ENCODE measurements at places on chromosomes 3 and 15.

- DNase-seq, result peak; percentile 87
These were observed 67.7 kb downstream of the SLC30A4 start for GRCh38 chr15:45454814-45455213.

DNA sequence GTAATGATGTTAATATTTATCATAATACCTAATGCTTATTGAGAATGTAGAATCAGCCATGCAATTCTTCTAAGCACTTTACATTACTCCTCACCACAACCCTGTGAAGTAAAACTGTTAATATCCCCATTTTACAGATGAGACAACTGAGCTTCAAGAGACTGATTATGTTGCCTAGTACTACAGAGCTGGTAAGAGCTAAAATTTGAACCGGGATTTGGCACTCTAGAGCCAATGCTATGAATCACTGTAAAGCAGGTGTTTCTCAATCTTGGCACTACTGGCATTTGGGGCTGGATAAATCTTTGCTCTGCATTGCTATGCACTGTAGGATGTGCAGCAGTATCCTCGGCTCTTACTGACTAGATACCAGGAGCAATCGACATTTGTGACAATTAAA is 367.7 kb downstream of the MAGI1 start:
- DNase-seq, result no peak

DNA sequence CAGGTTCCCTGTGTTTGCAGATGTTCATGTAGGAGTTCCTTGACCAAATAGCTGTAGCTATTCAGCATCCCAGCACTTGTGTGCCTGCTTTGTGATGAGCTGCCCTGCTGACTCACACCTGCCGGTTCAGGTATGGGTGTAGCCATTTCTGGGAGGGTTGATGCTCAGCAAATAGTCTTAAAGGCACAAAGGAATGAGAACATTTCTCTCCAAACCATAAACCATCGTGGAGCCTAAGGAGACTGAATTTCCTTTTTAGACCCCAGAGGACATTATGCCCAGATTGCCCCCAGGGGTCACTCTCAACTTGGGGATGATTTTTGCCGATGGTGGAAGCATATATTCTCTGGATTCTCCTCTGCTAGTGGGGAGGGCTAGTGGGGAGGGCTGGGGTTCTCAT is 80.6 kb downstream of the ADAMTSL3 start:
- no peak for DNase-seq

DNA sequence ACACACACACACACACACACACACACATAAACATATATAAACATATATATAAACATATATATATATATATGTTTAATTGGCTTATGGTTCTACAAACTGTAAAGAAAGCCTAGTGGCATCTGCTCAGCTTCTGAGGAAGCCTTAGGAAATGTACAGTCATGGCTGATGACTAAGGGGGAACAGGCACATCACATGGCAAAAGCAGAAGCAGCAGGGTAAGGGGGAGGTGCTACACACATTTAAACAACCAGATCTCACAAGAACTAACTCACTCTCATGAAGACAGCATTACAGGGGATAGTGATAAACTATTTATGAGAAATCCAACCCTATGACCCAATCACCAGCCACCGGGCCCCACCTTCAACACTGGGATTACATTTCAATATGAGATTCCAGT is 922.9 kb downstream of the SI start:
- no peak for DNase-seq

GRCh38 chr3:183434992-183435391 is 6.6 kb upstream of the MCF2L2 start:
- DNase-seq, result no peak

DNA sequence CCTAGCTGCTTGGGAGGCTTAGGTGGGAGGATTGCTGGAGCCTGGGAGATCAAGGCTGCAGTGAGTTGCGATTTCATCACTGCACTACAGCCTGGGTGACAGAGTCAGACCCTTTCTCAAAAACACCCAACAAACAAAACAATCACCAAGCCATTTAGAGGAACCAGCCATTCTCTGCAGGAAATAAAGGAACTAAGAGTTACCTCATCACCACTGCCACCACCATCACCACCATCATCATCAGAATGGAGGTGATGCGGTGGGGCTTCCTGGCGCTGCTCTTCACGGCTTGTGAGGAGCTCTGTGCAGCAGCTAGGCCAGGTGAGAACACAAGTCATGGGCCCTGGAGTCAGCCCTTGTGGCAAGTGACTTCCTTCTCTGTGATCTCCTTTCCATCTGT is 37.7 kb upstream of the KLHL25 start:
- DNase-seq, result no peak

DNA sequence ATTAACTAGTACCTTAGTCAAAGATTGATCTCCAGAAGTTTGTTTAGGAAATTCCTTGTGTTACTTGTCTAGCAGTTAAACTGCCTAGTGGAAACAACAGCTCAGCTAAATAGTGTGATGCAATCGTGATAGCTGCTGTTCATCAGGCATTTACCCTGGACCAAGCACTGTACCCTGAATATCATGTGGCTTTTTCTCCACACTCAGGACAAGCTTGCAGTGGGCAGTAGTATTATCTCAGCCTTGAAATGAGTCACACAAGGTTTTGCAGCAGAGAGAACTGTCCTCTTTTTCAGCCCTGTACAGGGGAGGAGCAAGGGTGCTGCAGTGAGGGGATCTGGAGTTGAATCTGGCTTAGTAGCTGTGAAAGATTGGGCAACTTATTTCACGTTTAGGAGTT is 208.4 kb downstream of the TP63 start:
- no peak for DNase-seq

DNA sequence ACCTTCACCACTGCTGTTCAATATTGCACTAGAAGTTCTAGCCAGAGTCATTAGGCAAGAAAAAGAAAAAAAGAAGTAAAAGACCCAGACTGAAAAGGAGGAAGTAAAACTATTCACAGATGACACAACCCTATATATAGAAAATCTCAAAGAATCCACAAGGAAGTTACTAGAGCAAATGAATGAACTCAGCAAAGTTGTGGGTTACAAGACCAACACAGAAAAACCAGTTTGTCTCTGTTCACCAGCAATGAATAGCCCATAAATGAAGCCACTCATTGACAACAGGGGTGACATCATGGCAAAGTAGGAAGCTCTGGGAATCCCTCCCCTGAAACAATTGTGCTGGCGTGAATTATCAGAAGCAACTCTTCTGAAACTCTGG is 4.6 kb downstream of the CFAP100 start:
- no peak for DNase-seq

DNA sequence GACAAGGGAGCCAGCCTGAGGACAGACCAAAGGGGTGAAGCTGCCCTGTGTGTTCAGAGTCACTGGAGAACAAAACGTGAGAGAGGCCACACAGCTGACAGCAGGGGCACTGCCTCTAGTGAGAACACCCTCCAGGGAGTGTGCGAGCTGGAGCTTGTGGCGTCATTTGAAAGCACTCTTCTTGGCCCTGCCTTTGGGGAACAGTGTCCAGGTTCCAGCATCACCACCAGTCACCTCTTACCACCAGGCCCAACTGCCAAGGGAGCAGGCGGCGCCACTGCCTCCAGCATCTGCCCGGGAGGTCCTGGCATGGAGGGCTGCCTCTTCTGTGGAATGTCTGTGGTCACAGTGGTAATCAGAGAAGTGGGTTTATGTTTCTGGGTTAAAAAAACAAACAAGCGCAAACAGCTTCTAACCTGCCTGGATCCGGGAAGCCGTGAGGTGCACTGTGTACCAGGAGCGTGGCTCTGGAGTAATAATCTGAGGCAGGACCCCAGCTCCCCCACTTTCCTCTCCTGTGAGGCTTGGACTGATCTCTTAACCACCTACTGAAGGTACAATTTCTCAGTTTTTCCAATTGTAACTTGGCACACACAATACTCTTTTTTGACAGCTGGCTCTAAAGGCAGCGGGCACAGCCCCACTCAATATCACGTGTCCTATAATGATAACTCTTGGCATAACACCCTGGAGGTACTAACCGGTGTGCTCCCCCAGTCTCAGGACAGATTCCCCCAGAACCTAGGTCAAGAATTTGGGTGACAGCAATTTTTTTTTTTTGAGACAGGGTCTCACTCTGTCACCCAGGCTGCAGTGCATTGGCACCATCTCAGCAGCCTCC is 32.2 kb upstream of the CDCP1 start:
- no peak for DNase-seq

- no peak for DNase-seq
These were observed 249.7 kb upstream of the CNTN4 start for GRCh38 chr3:1848935-1849334.

DNA sequence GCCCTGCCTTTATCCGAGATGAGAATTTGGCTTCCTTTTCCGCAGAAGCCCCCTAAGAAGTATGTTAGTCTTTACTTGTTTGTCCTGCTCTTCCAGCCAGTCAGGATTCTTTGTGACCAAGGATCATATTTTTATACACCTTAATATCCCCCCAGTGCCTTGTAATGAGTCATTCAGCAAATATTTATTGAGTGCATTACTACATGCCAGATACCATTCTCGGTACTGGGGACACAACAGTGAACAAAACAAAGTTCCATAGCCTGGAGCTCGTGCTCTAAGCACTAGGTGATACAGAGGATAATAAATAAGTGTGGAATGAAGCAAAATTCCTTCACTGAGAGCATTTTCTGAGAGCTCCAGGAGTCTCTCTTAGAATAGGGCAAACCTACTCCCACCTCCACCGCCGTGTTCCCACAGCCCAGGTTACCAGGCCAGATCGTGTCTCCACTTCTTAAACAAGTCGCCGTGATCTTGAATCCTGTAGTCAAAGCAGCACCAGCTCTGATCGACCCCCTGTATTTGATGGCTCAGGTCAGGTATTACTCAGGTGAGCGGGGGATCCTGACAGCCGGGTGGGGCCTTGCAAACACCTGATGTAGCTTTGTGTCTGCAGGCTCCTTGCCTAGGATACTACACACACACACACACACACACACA is 18.5 kb downstream of the TTC21A start:
- DNase-seq, result no peak

DNA sequence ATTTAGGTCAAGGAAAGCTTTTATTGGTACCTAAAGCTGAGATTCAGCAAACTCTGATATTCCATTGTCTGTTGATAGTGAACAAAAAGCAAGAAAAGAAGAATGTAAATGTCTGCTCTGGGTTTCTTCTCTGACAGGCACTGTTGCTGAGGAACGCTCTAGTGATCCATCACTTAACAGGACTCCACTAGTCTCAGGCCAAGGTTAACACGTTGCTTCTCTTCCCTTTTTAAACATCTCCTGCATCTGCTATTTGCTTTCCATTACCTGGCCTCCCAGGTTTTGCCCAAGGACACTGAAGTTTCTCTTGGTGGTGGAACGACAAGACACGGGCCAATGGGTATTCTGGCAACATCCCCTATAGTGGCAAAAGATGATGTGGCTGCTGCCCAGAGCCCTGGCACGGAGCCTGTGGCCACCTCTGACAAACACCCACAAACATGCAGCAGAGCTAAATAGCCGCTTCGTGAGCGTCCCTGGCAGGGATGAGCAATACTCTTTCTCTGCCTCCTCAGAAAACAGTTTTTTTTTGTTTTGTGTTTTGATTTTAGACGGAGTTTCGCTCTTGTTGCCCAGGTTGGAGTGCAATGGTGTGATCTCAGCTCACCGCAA is 97.8 kb upstream of the AKAP13 start:
- no peak for DNase-seq

DNA sequence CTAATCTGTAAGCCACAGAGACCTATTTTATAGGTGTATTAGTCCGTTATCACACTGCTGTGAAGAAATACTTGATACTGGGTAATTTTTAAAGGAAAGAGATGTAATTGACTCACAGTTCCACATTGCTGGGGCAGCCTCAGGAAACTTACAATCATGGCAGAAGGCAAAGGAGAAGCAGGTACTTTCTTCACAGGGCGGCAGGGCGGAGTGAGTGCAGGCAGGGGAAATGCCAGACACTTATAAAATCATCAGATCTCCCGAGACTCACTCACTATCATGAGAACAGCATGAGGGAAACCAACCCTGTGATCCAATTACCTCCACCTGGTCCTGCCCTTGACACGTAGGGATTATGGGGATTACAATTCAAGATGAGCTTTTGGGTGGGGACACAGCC is 108.7 kb downstream of the GALK2 start:
- DNase-seq, result no peak

DNA sequence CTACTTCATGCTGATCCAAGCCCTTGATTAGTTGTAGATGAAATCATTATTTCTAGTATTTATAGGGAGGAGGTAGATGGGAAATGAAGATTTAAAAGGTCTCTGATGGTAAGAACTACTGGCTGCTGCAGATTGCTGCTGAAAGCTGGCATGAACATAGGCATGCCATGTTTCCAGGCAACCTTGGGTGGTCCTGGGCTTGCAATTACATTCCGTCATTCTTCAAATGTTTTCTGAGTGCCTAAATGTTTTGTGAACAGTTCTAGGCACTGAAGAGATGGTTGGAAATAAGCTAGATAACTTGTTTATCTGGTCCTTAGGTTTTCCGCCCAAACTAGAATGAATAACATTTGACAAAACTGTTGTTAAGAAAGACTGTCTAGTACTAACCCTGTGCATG is 95.8 kb downstream of the KCNAB1 start:
- no peak for DNase-seq

- peak; percentile 87 for DNase-seq
These were observed 40.4 kb downstream of the WHAMM start for GRCh38 chr15:82849556-82850512.

GRCh38 chr15:68775671-68776476 is 44.8 kb downstream of the ANP32A start:
- DNase-seq, result no peak

DNA sequence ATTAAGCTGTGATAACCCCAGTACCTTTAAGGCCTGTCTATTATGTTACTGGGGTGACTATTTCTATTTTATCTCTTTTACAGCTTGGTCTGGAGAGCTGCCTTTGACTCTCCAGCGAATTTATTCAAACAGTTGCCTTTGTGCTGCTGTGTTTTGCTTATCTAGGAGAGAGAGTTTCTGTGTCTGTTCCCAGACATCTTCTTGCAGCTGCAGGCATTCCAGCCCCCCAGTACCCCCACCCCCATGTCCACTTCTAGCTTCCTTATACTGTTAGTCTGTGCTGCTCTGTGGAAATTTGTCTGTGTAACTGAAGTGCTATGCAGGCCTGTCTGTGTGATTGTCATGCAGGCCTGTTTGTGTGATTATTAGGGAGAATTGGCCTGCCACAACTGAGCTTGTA is 713.7 kb upstream of the SEMA6D start:
- DNase-seq, result no peak

DNA sequence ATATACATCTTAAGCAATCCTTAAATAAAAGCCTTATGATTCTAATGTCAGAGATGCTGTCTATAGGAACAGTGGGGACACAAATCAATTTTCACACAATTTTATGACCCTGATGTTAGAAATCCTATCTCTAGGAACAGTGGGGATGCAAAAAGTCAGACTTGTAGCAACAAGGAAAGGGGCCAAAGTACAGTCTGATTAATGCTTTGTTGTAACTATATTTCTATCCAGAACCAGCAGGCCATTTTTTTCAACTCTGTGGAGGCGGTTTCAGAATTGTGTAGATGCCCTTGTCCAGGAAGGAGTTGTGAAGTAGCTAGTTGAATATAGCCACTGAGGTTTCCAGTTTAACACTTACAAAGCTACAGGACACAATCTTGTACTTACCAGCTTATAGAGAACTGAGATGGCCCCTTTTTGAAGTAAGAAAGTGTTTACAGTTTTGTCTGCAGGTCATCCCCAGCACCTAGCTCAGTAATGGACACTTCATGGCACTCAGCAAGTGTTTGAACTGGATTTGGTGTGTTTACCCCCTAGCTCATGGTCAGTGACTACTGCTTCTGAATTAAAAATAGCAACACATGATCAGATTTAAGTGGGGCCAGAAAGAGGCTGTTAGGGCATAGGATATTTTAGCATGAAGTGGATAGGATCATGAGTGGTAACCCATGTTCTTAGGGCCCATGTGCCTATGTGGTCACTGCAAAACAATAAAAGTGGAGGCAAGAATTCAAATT is 54.3 kb downstream of the RAB7A start:
- no peak for DNase-seq

GRCh38 chr15:25342629-25343028 is 96.2 kb downstream of the UBE3A start:
- DNase-seq, result no peak
